ENCODE measurements at places on chromosomes 2 and 18.

DNA sequence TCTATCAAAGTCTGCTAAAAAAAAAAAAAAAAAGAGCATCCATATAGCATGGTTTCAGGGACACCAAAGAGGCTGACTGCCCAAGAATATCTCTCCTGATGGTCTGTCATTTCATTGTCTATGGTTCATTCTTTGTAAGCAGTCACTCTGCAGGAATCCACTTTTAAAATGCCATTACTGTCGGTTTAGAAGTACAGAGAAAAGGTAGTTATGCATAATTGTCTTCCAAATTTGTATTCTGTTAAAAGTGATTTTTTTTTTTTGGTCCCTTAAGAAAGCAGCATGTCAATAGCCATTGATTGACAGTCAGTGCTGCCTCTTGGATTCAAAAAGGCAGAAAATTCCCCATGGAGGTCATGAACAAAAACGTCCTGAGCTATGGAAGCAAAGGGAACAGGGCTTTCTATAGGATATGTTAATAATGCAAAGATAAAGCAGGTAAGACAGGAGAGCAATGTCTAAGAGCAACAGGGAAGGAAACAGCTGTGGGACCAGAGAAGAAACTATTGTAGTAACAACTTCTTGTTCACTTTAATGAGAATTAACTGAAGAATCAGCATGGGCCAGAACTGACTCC, 245.8 kb downstream of the TMX3 start:
- H3K4me3 ChIP-seq: no peak overlapping the region
- H3K36me3 ChIP-seq: no peaks in the 10 kb centered on the region
- H3K27me3 ChIP-seq: no peaks in the 10 kb centered on the region
- peaks cover 5% of the 10 kb centered on the region for H3K4me1 ChIP-seq
- DNase-seq: no peak
- H3K27ac ChIP-seq: no peak overlapping the region

DNA sequence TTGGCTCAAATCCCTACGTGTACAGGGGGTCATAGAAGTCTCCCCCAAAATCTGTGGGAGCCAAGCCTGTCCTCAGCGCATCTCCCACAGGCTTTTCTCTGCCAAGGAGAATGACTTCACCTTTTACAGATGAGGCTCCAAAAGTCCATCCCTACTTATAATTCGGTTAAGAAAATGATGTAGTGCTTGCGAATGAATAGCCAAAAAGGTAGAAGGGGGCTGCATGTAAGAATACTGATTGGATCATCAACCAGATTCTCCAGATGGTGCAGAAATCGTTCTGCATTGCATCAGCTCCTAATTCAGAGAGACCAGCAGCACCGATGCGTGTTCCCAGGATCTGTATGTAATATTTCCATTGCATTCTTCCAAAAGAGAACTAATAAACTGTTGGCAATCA, 91.9 kb downstream of the EPHA4 start:
- no peak for DNase-seq
- H3K27me3 ChIP-seq: no peaks in the 10 kb centered on the region
- no peaks in the 10 kb centered on the region for H3K4me1 ChIP-seq
- H3K4me3 ChIP-seq: no peak overlapping the region

- no peaks in the 10 kb centered on the region for H3K27me3 ChIP-seq
- no peaks in the 10 kb centered on the region for H3K36me3 ChIP-seq
- no peaks in the 10 kb centered on the region for H3K4me1 ChIP-seq
These were observed 212.6 kb downstream of the EN1 start for GRCh38 chr2:118634876-118635275.

DNA sequence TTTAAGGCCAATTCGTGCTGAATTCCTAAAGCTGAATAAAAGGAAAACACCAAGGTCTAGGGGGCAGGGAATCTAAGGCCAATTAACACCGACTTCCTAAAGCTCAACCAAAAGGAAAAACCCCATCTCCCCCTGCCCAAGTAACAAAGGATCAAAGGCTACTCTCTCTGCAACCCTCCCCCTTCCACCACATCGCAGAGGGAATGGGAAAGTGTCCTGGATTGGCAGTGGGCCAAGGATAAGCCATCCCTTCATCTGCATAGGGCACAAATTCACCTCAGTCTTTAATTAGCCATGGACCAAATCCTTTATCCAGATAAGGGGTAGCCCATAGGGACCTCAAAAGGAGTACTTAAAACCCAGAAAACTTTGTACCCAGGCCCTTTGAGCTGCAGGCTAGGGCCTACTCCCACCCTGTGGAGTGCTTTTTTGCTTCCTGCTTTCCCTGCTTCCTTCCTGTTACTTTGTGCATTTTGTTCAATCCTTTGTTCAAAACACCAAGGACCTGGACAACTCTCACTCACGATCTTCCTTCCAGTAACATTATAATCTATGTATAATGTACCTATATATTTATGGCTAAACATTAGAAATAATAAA, 2119.8 kb upstream of the CELF4 start:
- no peak for DNase-seq
- H3K4me3 ChIP-seq: no peak overlapping the region
- H3K27ac ChIP-seq: no peak overlapping the region
- H3K36me3 ChIP-seq: no peaks in the 10 kb centered on the region

DNA sequence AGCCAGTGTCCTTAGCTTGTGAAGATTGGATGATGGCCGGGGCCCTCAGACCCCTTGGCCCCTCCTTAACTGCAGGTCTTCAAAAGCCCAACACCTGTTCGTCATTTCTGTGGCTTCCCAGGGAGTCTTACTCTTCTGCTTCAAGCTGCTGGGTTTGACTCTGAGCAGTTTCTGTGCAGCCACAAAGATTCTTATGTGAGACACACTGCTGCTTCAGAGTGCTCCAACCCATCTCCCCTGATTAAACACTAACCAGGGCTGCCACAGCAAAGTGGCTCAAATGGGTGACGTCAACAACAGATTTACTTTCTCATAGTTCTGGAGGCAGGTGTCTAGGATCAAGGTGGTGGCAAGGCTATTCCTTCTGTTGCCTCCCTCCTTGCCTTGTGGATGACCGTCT, 40.8 kb downstream of the TSN start:
- H3K27me3 ChIP-seq: peaks cover 7% of the 10 kb centered on the region
- no peaks in the 10 kb centered on the region for H3K4me1 ChIP-seq

DNA sequence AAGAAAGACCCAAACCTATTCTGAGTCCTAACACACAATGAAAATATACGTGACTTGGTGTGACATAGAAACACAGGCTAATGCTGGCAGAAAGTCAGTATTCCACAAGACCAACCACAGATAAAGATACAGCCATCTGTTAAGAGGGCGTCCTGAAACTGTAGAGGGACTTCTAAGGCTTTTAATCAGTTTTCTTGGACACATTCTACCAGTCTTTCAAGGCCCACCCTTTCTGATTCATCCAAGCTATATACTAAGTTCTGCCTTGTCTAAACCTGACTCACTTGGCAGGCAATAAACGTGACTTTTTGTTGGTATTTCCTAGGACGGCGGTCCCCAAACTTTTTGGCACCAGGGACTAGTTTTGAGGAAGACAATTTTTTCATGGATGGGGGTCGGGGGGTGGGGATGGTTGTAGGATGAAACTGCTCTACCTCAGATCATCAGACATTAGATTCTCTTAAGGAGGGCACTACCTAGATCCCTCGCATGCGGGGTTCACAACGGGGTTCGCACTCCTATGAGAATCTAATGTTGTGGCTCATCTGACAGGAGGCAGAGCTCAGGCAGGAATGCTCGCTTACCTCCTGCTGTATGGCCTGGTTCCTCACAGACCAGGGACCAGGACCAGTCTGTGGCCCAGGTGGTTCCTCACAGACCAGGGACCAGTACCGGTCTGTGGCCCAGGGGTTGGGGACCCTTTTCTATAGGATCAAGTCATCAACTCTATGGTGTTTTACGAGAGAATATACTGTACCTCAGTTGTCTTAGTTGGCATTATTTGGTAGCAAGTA, 61.4 kb downstream of the SP3 start:
- no peak overlapping the region for H3K27ac ChIP-seq
- no peaks in the 10 kb centered on the region for H3K27me3 ChIP-seq
- H3K4me3 ChIP-seq: no peak overlapping the region

DNA sequence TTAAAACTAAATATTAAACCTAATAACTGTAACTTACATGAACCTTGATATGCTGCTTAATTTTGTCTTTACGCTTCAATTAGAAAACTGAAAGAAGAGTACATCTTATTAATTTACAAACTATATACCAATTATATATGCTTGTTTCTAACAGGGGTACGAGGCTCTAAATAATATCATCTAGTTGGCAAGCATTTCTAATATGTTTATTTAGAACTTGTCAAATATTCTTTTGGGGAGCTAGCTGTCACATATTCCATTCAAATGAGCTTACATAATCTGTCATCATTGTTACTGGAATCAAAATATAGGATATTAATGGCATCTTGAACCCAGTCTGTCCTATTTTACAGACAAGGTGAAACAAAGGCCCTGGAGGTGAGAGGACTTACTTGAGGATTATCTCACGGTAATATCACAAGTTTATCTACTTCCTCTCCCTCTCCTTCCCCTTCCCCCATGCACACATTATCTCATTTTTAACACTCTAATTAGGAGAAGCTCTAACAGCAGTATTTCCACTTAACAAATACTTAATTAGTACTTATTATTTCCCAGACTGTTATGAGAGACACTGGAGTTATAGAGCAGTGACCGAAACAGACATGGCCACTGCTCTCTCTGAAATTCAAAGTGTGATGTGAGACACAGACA, 3.5 kb downstream of the PRKD3 start:
- H3K27ac ChIP-seq: no peak overlapping the region
- peaks cover 13% of the 10 kb centered on the region for H3K36me3 ChIP-seq
- H3K27me3 ChIP-seq: peaks cover 22% of the 10 kb centered on the region
- H3K4me3 ChIP-seq: no peak overlapping the region
- peaks cover 38% of the 10 kb centered on the region for H3K4me1 ChIP-seq

DNA sequence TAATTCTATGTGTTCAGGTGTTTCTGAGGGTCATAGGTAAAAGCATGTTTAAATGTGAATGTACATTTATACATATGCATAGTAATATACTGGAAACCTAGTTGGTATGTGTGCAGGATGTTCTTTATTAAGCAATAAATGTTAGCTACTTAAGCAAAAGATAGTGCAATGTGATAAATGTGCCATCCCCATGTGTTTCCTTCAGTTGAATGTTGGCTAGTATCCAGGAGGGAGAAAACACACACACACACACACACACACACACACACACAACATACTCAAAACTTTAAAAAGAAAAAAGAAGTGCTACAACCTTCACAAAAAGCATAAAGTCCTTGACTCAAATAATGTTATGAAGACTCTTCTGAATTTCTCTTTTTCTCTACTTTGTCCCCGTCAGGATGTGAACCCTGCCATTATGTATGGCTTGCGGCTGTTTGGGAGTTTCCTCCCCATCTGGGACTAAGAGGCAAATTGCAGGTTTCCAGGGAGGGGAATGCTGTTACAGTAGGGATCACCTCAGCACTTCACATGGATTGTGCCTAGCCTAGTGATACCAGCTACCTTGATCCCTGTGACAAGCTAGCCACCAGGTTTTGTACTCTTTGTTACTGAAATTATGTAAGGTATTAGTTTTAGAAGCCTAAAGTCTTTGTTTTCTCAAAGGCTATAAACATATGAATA, 82.6 kb downstream of the IKZF2 start:
- H3K36me3 ChIP-seq: no peaks in the 10 kb centered on the region
- no peaks in the 10 kb centered on the region for H3K4me1 ChIP-seq
- peaks cover 4% of the 10 kb centered on the region for H3K27me3 ChIP-seq
- H3K27ac ChIP-seq: no peak overlapping the region
- no peak for DNase-seq

DNA sequence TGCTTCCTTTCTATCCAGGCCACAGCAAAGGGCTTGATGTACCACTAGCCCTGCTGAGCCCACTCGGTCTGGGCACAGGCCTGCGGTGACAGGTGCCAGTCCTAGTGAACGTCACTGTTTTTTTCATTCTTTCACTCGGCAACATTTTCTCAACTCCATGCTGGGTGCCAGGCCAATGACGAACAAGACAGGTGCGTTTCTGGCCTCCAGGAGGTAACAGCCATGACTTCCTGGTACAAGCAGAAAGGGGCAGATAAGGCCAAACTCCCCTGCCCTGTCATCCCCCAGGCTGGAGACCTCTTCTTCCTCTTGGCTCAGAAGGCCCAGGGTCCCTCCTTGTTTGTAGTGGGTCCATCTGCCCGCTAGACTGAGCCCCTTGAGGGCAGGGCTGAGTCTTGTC, 55.7 kb upstream of the OTOF start:
- H3K4me1 ChIP-seq: no peaks in the 10 kb centered on the region
- no peaks in the 10 kb centered on the region for H3K36me3 ChIP-seq
- DNase-seq: no peak
- no peak overlapping the region for H3K27ac ChIP-seq
- peaks cover 18% of the 10 kb centered on the region for H3K27me3 ChIP-seq
- no peak overlapping the region for H3K4me3 ChIP-seq

DNA sequence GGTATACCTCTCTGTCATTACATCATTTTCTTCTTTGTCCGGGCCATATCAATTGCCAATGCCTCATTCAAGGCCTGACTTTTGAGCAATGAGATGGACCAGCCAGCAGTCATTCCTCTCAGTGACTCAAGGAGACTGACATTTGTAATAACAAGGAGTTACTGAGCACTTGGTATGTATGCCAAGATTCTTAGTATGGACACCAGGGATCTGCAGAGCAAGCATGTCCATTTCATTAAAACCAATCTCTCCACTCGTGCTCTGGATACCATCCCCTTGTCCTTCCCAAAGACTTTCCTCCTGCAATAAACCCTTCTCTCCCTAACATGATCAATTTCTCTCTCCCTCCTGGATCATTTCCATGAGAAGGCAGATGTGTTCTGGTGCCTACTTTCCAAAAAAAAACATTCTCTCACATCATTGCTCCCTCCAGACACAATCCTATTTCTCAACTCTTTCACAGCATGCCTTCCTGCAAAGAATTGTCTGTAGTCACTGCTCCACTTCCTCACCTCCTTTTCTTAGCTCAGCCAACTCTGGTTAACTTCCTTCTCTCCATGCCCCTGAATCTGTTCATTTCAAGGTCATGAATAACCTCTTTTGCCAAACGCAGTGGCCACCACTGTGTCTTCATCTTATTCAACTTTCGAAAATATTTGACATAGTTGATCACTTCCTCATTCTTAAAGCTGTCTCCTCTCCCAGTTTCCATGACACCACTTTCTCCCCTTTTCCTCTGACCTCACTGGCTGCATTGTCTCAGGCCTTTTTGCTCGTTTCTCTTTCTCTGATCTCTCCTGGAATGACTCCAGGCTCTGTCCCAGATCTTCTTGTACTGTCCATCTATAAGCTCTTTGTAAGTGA, 102.8 kb upstream of the CYP1B1 start:
- H3K4me3 ChIP-seq: no peak overlapping the region
- no peak for DNase-seq
- H3K4me1 ChIP-seq: no peaks in the 10 kb centered on the region
- H3K36me3 ChIP-seq: no peaks in the 10 kb centered on the region
- H3K27me3 ChIP-seq: peaks cover 27% of the 10 kb centered on the region

DNA sequence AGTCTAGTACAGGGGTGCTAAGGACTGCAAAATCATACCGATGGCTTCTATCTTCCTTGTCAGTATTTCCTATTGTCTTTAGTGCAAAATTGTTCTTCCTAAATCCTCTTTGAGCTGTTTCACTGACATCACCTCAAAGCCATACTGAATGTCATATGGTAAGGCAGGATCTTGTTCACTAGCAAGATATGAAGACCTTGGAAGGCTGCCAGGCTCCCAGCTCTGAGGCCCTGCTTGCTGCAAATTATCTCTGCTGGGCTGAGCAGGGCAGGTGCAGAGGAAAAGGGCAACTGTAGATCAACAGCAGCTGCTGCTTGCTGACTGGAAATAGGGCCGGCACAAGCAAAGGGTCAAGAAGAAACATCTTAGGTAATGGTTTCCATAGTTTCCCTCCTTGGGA, 58.2 kb downstream of the PMAIP1 start:
- peaks cover 11% of the 10 kb centered on the region for H3K27me3 ChIP-seq
- H3K4me3 ChIP-seq: no peak overlapping the region
- H3K4me1 ChIP-seq: peaks cover 5% of the 10 kb centered on the region

GRCh38 chr2:176136374-176137251, 7.1 kb downstream of the HOXD8 start:
- no peak overlapping the region for H3K4me3 ChIP-seq
- H3K4me1 ChIP-seq: peaks cover 26% of the 10 kb centered on the region
- H3K36me3 ChIP-seq: peaks cover 3% of the 10 kb centered on the region
- no peak overlapping the region for H3K27ac ChIP-seq
- DNase-seq: no peak
- peaks cover 100% of the 10 kb centered on the region for H3K27me3 ChIP-seq
